ENCODE measurements at places on chromosomes 1 and 21.

DNA sequence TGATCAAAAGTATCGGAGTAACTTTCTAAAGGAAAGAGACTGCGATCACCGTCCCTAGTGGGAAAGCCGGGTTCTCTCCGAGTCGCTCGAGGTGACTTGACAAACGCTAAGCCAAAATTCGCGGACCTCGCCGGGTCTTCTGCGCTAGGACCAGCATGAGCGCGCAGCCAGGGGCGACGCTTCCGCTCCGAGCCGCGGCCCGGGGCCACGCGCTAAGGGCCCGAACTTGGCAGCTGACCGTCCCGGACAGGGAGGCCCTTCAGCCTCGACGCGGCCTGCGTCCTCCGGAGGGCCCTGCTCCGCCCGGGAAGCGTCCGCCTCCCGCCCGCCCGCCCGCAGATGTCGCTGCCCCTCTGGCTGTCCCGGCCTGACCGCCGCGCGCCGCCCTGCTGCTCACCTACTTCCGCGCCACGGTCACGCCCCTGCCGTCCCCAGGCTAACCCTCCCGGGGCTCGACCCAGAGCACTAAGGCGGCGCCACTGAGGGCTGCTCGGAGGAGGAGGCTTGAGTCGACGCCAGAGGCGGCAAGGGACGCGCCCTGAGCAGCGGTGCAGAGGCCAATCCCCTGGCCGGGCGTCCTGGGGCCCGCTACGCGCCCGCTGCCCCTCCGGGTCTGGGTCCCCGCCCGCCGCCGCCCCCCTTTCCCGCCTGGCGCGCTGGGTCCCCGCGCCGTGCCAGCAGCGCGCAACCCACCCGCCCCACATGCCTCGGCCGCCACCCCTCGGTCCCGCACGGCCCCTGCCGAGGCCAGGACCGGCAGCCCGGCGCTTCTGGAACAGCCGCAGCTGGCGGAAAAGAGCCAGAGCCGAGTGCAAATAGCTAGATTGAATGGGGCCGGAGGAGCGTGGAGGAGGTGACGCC, 896 bp upstream of the DUSP10 start:
- DNase-seq = peak; percentile 73

DNA sequence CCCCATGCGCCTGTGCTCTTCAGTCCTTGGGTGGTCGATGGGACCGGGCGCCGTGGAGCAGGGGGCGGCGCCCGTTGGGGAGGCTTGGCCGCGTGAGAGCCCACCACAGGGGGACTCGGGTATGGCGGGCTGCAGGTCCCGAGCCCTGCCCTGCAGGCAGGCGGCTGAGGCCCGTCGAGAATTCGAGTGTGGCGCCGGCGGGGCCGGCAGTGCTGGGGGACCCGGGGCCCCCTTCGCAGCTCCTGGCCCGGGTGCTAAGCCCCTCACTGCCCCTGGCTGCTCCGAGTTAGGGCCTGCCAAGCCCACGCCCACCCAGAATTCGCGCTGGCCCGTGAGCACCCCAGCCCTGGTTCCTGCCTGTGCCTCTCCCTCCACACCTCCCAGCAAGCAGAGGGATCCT, 26.1 kb downstream of the TLR5 start:
- no peak for DNase-seq

DNA sequence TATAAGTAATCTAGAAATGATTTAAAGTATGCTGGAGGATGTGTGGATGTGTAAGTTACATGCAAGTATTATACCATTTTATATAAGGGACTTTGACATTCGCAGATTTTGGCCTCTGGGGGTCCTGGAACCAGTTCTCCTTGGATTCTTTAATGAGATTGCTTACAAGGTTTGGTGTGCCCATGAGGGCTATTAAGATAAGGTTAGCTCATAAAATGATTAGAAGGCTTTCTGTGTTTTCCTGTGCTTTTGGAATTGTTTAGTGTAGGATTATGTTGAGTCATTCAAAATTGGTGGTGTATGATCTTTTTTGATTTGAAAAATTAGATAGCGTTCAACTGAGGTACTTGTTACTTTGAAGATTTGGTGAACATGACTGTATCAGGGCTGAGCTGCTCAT, 5.6 kb downstream of the USP25 start:
- no peak for DNase-seq

DNA sequence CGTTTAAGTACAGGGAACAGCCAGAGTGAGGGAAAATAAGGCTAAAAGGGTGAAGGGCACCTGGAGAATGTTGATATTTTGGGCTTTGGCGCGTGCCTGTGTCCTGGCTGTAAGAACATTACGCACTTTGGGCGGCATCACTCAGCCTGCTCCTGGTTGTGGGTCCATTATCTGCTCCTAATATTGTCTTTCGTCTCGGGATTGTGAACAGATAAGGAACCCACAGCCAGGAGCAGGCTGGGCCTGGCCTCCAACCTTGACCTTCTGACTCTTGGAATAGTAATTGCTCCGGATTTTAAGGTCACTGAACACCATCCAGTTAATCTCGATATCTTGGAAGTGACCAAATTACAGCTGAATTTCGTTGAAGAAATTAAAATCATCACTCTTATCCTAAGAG, 61.9 kb downstream of the TCP10L start:
- DNase-seq = no peak

GRCh38 chr21:28489821-28490350, 502.8 kb downstream of the LTN1 start:
- no peak for DNase-seq

GRCh38 chr1:110035236-110035752, 870 bp downstream of the STRIP1 start:
- DNase-seq = no peak

DNA sequence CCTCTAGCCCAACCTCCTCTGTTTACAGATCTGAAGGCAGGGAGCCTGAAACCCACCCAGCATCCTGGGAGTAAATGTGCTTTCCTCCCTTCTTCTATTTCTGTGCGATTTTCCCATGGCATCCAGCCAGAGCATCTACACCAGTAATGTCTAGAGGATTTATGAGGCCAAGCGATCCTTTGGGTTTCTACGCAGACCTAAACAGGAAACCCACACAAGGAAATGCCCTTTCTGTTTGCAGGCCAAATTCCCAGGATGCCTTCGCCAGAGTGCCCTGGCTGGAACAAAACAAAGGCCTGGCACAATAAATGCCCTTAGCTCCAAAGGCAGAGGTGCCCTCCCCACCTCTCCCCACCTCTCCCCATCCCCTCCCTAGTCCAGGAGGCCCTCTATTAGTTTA, 110.5 kb upstream of the CDC42BPA start:
- no peak for DNase-seq

GRCh38 chr1:17355898-17356297, 16.1 kb upstream of the PADI6 start:
- DNase-seq = no peak

- DNase-seq = no peak
These were observed 3.2 kb downstream of the TBX15 start for GRCh38 chr1:118984722-118985639.

DNA sequence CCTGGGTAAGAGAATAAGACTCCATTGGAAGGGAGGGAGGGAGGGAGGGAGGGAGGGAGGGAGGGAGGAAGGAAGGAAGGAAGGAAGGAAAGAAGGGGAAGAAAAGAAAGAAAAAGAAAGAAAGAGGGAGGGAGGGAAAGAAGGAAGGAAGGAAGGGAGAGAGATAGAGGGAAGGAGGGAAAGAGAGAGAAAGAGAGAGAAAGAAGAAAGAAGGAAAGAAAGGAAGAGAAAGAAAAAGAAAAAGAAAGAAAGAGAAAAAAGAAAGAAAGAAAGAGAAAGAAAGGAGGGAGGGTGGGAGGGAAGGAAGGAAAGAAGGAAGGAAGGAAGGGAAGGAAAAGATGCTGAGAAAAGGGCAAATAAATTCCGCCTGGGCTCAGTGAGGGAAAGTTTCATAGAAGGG, 74.7 kb upstream of the IFNAR2 start:
- DNase-seq = no peak

- no peak for DNase-seq
These were observed 4.7 kb downstream of the FOXO6 start for GRCh38 chr1:41365772-41366454.

- no peak for DNase-seq
These were observed 8.2 kb downstream of the KIF2C start for GRCh38 chr1:44747878-44748277.

DNA sequence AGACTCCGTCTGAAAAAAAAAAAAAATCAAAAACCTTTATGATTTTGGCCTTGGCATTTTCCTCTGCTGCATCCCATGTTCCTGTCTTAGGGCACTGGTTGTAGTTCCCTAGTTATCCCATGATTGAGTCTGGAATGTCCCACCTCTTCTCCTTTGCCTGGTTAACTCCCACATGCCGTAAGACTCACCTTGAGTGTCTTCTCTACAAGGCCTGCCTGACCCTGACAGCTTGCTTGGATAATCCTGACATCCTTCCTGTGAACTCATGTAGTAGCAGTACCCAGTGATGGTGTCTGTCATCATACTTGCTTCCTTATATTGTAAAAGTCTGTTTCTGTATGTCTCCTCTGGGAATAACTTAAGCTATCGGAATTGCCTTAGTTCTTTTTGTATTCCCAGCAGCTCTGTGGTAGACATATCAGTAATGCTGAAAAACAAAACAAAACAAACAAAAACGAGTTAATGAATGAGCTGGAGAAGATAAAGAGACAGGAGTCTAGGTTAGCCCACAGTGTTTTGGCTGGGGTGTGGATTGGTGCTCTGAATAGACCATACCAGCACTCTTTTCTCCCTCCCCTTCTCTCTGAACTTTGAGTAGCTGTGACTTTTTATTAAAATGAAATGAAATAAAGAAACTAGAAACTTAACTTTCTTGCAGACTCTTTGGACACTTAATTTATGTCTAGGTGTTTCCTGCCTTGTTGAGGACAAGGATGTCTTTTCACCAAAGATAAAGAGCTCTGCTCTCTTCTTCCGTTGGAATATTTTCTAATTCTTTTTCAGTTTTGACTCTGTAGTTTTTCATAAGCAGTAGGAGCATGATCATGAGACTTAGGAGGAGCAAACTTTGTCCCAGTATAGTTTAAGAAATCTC, 15.1 kb downstream of the NEK7 start:
- no peak for DNase-seq

DNA sequence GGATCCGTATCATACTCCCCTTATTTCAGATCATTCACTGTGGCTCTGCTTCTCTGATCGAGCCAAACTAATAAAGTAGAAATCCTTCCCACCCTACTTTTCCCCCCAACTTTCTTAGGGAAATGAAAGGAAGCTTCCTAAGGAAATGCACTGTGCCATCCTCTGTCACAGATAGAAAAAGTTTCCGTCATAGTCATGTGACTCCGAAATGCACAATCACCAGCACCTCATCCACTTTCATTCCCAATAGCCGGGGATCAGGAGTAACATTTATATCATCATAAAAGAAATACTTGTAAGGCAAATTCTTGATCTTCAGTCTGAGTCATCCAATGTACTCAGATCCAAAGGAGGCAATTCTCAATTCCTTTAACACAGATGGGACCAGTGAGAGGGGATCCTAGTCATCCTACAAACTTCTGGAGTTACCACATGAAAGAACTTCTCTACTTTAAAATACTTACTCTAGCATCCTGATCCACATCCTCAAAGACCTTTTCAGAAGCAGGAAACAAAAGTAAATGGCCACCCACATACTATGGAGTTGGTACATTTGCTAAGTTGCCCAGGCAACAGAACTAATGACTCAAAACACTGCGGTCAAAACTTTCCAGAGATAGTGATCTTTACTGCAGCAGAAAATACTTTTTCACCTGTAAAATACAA, 97.8 kb upstream of the ZC3H11B start:
- no peak for DNase-seq

- no peak for DNase-seq
These were observed 2.6 kb upstream of the ILDR2 start for GRCh38 chr1:166977951-166978350.

- no peak for DNase-seq
These were observed 134.6 kb upstream of the LRRC7 start for GRCh38 chr1:69433073-69433472.

DNA sequence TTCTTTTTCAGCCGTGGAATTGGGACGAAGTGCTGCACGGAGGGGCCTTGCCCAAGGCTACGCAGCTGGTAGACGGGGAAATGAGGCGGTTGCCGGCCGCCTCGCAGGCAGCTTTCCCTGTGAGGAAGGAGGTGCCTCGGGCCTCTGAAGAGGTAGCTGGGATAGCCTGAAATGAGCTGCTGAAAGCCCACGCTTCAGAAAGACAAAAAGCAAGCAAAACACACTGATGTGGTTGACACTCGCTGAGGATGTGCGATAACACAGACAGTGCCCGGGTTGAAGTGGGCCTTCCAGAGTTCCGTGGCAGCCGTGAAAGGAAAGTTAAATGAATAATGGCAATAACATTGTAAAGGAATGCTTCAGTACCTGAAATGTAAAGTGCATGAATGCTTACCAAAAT, 47.2 kb downstream of the S1PR1 start:
- DNase-seq = peak; percentile 45

DNA sequence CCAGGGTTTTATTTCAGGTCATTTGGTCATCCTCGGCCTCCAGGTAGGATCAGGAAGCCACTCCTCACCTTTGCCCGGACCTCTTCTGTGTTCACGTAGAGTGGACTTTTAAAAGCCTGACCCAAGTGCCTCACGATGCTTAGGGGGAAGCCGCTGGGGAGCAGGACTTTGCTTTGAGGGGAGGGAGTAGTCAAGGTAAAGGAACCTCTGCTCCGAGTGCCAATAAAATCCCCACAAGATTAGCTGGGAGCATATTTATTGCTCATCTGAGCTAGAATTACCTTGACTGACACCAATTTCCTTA, 603 bp upstream of the DHRS3 start:
- DNase-seq = no peak

- no peak for DNase-seq
These were observed 14.4 kb downstream of the MAPKAPK2 start for GRCh38 chr1:206699000-206699586.

- no peak for DNase-seq
These were observed 20.9 kb upstream of the RNF223 start for GRCh38 chr1:1094981-1095380.

- DNase-seq = no peak
These were observed 45.2 kb upstream of the RXRG start for GRCh38 chr1:165490175-165490574.

GRCh38 chr1:113946112-113946511, 17.0 kb downstream of the HIPK1 start:
- no peak for DNase-seq

- no peak for DNase-seq
These were observed 271.0 kb downstream of the DSCAM start for GRCh38 chr21:40575976-40576375.

GRCh38 chr21:26072666-26073615, 97.6 kb downstream of the APP start:
- DNase-seq = no peak

DNA sequence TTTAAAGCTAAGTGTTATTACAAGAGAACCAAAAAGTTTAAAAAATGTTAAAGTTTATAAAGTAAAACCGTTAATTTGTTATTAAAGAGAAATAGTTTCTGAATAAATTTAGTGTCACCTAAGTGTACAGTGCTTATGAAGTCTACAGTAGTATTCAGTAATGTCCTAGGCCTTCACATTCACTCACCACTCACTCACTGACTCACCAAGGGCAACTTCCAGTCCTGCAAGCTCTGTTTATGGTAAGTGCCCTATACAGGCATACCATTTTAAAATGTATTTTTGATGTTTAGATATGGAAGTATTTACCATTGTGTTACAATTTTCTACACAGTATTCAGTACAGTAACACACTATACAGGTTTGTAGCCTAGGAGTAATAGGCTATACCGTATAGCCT, 60.1 kb upstream of the GCLM start:
- DNase-seq = no peak

- no peak for DNase-seq
These were observed 35.8 kb upstream of the ETV3 start for GRCh38 chr1:157173900-157174410.

Measured in central memory CD4-positive, alpha-beta T cell (primary cell).